ENCODE measurements at places on chromosomes 13 and 19.

DNA sequence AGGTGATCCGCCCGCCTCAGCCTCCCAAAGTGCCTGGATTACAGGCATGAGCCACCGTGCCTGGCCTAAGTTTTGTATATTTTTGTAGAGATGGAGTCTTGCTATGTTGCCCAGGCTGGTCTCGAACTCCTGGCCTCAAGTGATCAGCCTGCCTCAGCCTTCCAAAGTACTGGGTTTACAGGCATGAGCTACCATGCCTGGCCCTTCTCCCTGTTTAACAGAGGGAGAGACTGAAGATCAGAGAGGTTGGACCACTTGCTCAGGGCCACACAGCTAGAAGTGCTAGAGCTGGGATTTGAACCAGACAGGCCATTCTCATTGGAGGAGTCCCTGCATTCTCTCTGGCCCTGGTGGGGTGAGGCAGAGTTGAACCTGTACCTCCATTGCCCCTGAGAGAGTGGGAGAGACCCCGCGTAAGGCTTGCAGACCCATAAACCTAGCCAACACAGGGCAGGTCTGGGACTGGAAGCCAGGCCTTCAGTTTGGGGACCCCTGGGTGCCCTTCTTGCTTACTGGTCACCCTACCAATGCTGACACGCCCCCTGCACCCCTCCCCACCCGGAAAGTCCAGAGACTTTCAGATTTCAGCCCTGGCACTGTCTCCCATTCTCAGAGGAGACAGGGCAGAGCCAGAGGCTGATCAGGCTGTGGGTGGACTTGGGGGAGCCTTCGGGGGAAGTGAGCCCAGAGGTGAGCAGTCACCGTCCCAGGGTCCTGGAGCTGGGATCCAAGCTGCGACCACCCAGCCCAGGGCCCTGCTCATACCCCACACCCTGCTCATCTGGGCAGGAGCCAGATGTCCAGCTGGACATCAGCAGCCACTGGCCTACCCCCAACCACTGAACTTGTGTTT, 13.3 kb downstream of the TTYH1 start:
- no peak for DNase-seq

DNA sequence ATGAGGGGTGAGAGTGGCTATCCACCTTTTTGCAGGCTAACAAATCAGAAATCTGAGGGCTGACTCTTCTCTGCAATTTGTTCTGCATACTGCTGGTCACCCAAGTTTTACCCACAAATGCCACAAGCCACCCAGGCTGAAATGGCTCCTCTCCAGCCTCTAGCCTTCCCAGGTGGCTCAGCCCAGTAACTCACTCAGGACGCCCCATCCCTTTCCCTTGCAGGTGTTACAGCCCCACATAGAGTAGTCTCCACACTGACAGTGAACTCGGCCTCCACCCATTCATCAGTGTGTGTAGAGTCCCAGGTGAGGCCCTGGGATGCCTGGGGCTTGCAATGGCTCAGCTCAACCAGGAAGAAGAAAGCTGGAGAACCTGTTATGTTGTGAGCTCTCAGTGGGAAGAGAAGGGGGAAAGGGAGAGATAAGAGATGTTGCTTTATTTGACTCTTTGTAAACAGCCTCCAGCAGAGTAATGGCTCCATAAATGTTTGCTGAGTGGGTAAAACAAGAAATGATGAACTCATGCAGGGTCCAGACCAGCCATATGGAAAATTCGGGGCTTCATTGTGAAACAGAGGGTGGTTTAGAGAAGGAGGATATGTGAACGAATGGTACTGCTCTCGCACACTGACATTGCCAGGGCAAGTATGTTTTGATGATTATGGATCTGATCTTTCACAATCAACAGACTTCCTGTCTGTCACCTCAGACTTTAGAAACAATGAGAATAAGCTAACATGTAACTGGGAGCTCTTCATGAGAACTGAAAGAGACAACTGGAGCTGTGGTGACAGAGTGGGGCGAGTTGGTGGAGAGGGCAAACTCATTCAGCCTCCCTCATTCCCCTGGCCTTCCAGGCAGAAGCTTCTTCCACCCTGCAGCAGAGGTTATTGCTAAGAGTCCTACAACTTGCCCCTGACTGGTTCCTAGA, 74.2 kb upstream of the RFC3 start:
- DNase-seq, result no peak

DNA sequence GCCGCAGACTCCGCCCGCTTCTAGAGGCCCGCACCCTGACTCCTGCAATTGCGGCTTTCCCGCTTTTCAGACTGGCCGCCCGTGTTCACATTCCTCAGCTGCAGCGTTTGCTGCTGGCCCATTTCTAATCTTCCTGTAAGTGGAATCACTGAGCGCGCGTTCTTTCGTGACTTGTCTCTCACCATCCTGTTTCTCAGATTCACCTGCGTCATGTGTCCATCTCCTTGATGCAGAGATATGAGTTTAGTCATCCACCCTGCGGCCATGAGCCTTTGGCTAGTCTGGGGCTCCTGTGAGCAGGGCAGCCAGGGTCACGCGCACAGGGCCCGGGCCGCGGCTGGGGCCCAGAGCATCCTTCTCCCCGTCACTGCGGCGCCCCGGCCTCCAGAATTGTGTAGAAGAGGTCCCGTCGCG, 110.0 kb downstream of the CRYL1 start:
- DNase-seq, result no peak

- no peak for DNase-seq
Observed at GRCh38 chr13:110949628-110950027, 34.8 kb upstream of the ANKRD10 start.

GRCh38 chr13:42561752-42562467, 12.0 kb upstream of the TNFSF11 start:
- no peak for DNase-seq

DNA sequence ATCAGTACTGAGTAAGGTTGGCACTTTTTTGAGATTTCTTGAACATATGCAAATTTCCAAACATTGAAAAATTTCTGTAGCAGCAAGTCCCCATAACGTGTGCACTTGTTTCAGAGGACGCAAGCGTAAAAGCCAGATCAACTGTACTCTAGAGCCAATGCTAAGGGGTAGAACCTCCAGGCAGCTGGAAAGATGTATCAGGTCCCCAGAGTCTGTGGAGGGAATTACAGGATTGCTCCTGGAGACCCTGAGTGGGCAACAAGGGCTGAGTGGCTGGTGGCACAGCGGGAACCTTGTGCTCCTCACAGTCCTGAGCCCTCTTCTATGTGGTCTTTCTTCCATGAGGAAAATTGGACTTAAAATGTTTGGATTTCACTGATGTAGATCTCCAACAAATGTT, 53.9 kb upstream of the AMER2 start:
- no peak for DNase-seq

DNA sequence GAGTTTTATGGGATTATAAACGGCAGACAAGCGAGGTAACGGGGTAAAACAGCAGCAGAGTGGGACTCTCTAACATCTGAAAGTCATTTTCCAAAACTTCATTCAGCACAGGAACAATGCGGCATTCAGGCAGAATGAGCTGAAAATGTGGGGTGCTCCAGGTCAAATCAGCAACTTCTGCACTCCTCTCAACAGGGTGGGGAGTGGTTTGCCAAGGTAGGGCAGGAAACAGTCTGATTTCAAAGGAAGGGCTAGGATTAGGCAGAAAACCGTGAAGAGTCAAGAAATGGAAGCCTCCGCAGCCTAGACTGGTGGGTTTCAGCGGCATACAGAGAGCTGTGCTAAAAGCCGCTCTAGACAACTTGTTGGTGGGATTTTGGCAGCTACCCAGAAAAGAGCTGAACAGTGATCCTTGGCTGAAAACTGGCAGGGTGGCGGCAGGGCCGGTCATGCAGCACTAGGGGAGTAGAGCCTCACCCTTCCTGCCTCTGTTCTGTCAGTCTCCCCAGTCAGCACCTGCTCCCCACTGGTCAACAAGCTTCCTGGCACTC, 154.2 kb upstream of the KLF12 start:
- no peak for DNase-seq

DNA sequence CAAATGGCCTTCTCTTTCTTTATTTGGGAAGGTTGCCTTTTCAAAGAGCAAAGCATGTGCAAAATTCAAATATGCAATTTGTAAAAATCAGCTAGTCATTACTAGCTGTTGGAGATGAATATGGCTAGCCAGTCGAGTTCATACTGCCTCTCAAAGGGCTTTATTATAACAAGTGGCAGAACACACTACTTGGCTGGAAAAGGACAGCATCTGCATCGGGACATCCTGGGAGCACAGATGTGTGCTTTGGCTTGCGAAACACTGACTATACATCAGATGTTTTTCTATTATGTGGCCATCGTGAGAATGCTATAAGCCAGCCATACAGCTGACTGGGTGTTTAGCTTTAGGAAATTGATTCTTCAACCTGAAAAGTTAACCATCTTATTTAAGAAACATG, 424.2 kb downstream of the KCTD12 start:
- no peak for DNase-seq

DNA sequence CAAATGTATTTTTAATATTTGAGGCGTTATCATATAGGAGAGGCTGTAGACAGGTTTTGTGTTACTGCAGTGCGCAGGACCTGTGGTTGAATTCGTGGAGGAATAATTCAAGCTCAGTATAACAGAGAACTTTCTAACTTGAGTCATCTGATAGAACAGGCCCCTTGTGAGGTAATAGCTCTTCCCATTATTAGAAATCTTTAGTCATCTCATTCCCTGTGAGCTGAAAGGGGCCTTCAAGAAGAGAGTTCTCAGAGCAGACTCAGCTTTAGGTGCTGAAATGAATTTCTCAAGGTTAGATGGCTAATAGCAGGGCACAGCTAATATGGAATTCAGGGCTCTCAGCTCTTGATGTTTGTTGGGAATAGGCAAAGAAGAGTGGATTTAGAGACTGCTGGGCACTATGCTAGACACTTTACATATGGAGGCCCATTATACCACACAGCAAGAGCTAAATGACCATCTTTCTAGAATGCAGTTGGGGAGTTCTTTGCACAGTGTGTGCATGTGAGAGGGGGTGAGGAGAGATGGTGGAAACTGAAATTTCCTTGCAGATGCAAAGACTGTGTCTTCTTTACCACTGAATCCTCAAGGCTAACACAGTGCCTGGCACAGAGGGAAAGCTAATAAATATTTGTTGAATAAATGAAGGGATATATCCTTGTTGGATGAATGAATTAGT, 89.5 kb downstream of the DGKH start:
- no peak for DNase-seq

DNA sequence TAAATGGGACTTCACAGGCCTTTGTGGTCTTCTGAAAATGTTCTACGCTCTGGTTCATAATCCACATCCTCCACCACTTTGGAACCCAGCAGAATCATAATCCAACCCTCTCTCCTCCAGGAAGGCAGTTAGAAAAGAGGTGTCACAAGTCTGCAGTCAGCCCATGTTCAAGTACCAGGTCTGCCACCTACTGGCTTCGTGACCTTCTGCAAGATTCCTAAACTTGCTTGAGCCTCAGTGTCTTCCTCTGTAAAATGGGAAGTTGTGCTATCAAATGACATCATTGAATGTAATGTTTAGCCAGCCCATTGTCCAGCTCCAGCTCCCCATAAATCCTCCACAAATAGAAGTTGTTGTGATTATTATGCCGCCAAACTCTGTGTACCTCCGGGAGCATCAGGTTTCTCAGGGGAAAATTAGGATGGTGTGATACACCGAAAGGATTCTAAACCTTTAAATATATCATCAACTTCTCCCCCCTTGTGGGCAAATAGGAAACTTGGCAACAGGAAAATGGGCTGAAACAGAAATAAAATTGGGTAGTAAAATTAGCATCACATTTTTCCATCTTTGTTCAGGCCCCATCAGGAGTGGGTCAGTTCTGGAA, 109.7 kb downstream of the NUFIP1 start:
- no peak for DNase-seq

GRCh38 chr19:13044231-13044836, 49.1 kb downstream of the NFIX start:
- DNase-seq, result no peak

- peak; percentile 29 for DNase-seq
Observed at GRCh38 chr13:81872581-81872980, 1531.7 kb upstream of the SPRY2 start.

GRCh38 chr13:31274390-31274789, 74.6 kb downstream of the B3GLCT start:
- DNase-seq, result no peak

GRCh38 chr13:33008946-33009722, 7.1 kb upstream of the KL start:
- DNase-seq, result no peak

GRCh38 chr13:110042253-110042950, 256.0 kb upstream of the IRS2 start:
- DNase-seq, result no peak

DNA sequence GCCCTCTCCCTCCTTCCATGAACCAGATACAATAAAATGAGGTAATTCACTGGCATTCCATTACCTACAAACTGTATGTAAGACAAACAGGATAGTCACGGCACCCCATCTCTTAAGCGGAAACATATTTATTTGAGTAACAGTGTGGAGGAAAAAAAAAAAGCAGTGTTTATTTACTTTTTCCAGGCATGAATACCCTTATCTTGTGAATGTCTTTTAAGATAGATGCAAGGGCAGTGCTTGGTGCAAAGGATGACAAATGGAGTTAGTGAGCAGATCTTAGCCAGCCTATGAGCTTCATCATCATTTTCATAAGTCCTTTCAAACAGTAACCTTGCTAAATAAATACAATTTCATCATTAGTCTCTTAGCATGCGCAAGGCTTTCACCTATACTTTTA, 1661.8 kb upstream of the SPRY2 start:
- no peak for DNase-seq

DNA sequence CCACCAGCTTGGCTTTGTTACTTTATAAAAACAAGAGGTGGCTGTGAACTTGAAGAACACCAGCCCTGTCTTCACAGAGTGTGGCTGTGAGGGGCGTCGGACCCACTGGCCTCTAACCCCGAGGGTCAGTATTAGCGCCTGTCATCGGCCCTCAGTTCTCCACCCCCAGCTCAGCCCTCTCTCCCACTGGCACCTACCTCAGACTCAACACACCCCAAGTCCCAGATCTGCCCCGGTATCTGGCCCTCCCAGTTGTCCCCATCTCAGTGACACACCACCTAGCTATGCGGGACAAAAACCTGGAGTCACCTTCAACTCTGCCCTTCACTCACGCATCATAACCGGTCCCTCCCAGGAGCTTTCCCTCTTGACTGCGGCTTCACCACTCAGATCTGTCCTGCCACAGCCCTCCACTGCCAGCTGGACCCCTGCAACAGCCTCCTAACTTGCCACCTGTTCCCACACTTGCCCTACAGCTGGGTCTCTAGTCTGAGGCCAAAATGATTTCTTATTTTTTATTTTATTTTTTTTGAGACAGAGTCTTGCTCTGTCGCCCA, 45.4 kb downstream of the PEPD start:
- no peak for DNase-seq

- DNase-seq, result no peak
Observed at GRCh38 chr13:51440381-51440780, 12.5 kb downstream of the INTS6 start.

DNA sequence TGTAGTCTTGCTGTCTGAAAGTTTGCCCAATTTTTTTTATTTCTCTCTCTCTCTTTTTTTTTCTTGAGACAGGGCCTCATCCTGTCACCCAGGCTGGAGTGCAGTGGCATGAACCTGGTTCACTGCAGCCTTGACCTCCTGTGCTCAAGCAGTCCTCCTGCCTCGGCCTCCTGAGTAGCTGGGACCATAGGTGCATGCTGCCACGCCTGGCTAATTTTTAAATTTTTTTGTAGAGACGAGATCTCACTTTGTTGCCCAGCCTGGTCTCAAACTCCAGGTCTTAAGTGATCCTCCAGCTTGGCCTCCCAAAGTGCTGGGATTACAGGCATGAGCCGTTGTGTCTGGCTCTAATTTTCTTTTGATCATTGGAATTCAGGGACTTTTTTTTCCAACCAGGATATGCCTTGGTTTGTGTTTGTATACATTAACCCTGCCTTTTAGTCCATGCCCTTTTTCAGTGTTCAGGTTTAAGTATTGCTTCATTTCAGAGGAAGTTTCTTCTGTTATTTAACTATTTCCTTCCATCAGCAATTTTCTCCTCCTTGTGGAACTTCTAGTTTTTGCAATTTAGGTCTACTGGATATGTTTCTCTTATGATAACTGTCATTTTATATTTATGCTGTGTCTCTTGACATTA, 201.4 kb downstream of the PCCA start:
- no peak for DNase-seq

Measured in WERI-Rb-1 (cell line).